ENCODE measurements at places on chromosomes 6 and 20.

DNA sequence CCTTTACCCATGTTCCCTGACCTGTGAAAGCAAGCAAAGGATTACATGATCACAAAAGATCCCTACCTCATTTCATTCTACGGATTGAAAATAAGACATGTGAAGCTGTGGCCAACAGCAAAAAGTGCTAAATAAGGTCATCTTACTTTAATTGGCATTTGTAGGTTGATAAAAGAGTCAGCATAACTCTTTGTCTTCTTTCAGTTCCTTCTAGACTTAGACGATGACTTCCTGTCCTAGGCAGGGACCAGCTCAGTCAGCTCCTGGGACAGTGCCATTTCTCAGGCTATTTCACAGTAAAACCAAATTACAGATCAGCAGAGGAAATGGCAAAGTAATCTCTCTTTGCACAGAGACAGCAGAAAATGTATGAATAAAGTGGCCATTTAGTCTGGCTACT lies 480.7 kb downstream of the RFPL4B start:
- no peak for DNase-seq

- DNase-seq, result no peak
Measured at GRCh38 chr20:13042458-13042794, 33.7 kb downstream of the SPTLC3 start.

- DNase-seq, result no peak
Measured at GRCh38 chr6:168393126-168393870, 47.7 kb upstream of the SMOC2 start.

DNA sequence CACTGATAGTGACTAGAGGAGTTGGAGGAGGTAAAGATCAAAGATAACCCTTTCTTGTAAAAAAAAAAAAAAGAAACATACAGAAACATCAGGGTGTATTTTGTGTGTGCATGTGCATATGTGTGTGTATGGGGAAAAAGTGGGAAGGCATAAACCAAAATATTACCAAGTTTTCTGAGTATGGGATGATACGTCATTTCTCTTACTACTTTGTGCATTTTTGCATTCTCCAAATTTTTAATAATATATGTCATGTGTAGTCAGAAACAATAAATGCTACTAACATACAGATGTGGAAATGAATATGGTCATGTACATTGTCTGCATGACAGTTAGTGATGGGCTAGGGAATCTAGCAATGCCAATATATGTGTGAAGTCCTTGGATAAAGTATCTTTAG lies 161.1 kb downstream of the SASH1 start:
- no peak for DNase-seq

DNA sequence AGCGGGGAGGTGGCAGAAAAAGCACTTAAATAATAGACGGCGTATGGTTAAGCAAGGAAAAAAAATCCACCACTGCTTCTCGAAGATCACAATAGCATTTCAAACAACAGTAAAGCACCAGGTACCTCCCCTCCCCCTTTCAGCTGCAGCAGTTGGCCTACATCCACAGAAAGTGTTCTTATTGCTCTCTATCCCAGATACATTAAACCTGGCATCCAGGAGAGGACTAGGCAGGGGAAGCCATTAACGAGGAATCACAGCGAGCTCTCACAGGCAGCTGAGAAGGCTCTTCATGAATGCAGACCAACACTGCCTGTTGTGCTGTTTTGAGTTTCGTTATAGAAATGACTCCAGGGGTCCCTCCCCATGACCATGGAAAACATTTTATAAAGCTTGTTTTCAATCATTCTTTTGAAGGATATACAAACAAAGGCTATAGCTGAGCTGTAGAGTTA lies 11.8 kb downstream of the FYN start:
- no peak for DNase-seq

DNA sequence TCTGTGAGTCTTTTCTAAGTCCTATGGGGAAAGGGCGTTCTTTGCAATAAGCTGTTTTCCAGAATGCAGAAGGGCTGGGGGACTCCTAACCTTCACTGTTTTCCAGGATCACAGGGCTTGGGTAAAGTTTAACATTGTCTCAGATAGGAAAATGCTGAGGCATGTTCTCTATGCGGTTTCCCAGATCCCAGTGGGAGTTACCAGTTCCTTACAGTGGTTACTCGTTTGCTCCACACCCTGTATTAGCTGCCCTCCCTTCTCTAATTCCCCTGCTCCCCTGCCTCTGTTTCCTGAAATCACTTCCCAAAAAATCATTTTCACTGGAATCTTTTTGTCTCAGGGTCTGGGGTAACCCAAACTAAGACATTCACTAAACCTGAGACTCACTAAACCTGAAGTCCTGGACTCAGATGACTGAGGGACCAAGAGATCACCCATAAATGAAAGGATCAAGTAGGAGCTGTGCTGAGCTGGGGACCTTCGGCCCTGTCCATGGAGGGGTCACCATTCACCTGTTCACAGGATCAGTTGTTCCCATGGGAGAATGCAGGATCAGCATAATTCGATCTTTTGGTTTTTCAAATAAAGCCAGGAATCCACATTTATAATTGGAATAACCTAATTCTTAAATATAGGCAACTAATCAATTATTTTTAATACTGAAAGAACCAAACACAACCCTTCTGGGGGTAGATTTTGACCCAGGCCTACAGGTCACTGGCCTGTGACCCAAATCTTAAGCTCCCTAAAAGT lies 76.2 kb downstream of the ISM1 start:
- DNase-seq, result no peak

DNA sequence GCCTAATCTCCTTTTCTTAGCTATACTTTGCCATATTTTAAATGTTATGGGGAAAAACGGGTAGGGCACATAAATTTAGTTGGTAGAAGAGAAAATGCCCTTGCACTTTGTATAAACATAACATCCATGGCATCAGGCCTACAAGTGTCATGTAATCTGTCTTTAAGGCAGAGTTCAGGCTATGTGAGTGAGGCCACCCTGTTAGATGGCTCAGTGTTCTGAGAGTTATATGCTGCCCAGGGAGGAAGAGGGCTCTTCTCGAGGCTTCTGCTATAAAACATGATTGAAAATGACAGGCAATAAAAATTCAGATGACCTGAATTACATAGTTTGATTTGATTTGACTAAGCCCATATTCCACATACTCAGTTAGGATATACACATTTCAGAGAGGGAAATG lies 553.6 kb upstream of the MAP3K7 start:
- DNase-seq, result no peak

GRCh38 chr6:13066820-13067219 lies 261.5 kb downstream of the TBC1D7 start:
- no peak for DNase-seq

- DNase-seq, result no peak
Measured at GRCh38 chr6:21228876-21229460, 364.6 kb upstream of the SOX4 start.

DNA sequence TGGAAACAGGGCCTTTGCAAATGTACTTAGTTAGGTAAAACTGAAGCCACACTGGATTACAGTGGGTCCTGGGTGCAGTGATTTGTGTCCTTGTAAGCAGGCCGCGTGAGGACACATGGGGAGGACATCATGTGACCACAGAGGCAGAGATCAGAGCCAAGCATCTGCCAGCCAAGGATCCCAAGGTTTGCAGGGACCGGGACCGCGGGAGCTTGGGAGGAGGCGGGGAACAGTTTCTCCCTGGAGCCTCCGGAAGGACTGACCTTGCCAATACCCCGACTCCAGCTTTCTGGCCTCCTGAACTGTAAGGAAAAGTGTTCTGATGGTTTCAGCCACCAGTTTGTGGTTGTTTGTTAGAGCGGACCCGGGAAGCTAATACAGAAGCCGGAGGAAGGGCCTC lies 500.9 kb downstream of the PREX1 start:
- DNase-seq, result no peak

Measured in iPS-NIHi11 (cell line).